ENCODE measurements at places on chromosomes 5 and 9.

DNA sequence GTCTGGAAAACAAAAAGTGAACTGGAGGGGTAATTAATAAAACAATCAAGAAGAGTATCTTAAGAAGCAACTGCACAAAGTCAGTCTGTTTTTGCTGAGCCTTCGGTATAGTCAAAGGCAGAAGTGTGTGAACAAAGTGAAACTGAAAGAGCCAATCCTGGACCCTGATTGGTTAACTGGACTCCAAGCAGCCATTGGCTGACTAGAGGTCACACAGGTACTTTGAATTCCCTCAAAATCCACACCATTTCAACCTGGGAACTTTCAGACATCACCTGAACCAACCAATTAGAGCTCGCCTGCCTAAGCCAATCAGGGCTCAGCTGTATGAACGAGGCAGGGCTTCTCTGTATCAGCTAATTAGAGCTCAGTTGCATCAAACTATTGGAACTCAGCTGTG is 286.7 kb downstream of the TLE4 start:
- no peak for DNase-seq

- no peak for DNase-seq
Measured at GRCh38 chr5:17604951-17605350, 968 bp downstream of the TAF11L11 start.

DNA sequence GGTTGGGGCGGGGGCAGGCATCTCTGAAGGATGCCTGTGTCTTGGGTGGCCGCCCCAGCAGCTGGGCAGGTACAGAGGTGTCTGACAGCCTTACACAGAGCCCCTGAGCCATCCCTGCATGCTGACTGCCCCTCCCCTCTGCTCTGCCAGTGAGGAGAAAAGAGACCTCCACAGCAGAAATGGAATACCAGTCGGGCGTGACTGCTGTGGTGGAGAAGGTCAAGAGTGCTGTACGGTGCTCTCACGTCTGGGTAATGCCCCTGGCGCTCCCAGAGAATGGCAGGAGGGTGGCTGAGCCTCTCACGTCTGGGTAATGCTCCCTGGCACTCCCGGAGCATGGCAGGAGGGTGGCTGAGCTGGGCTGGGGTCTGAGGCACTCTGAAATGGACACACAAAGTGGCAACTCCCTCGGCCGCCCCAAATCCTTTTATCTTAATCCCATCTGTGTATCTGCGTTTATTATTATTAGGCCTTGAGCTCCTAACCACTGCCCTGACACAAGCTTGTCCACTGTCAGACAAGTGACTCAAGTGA is 2.5 kb upstream of the RABL6 start:
- no peak for DNase-seq

DNA sequence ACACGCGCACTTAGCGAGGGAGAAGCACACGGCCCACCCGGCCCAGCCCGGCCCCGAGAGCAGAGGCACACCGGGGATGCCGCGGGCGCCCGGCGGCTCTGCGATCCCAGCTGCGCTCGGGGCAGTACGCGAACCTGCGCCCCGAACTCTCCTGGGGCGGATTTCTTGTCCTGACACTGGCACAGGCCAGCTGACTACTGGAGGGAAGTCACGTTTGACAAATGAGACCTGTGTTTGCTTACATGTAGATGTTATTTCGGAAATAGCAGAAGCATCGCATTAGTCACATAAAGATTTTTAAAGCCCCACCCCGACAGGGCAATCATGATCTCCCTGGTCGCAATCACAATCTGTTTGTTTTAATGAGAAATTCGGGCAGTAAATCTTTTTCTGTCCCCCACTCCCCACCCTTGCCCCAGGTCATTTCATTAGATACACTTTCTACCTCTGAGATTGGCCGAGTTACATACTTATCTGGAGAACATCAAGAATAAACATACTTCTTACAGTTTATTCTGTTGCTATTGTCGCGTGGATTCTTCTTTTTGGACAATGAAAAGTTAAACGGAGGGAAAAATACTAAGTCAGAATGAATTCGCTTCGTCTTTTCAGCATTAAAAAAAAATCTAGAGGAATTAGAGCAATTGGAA is 518.9 kb downstream of the CTNND2 start:
- no peak for DNase-seq
